Stimulated activated CD4-positive, alpha-beta T cell treated with anti-CD3 and anti-CD28 coated beads, Interleukin-1b, Interleukin-23, amount 100 ng/mL, for 24 hours (primary cell): ENCODE measurements at places on chromosomes 3 and 15.

GRCh38 chr3:25386686-25387255 lies 41.3 kb upstream of the RARB start:
- no peak for DNase-seq

DNA sequence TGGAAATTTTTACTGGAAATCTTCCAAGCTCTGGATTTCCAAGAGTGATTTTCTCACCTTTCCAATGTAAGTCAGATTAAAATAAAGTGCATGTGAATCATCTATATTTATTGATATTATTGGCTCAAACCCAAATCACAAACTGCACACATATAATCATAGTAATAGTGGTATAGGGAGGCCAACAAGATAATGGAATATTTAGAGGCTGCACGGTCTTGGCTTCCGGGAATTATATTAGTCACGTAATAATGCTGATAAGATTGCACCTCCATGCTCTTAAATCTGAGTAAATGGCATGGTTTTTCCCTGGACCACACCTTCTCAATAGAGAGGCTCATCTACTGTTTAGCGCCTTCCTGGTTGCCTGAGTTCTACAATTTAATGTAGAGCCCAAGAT lies 567.1 kb upstream of the NR2F2 start:
- DNase-seq = no peak

- no peak for DNase-seq
These were observed 217.3 kb downstream of the OSBPL10 start for GRCh38 chr3:31763731-31764130.

DNA sequence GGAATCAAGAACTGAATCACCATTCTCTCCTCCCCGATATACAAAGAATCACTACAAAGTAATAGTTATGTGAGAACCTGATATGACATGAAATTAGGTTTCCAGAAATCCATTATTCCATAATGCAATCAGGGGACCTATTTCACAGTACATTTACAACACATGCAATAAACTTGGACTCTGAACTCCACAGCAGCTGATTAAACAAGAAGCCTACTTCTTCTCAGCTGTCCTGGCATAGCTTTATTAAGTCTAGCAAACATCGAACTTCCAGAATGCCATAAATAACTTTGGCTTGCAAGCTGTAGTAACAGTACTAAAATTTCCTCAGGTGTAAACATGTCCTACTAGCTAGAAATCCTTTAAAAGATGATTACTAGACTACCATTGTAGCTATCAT lies 17.8 kb downstream of the PDCD10 start:
- no peak for DNase-seq
